ENCODE measurements at places on chromosomes 3 and 15.

GRCh38 chr15:54011656-54012055, 33.4 kb downstream of the UNC13C start:
- DNase-seq, result no peak

DNA sequence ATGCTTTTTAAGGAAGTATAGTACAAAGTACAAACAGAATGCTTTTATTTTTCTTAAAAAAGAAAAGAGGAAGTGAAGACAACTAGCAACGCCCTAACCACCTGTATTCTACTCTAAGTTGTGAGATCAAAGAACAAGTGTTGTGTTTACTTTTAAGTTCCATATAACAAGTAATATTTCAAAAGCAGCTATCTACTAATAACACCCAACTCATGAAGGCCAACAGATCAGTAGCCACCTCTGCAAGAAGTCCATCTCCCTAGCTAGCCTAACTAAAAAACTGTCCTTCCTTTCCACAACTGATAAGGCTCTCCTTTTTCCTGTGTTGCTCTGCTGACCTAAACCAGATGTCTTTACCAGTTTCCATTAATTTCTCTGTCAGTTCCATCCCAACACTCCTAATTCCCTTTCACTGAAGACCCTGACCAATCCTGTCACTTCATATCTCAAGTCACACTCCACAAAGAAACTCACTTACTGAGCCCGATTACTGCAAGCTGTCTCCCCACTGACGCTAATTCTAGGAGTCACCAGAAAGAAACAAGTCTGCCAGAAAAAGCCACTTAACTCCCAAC, 26.9 kb downstream of the PHC3 start:
- no peak for DNase-seq

GRCh38 chr15:85404176-85404917, 23.9 kb downstream of the AKAP13 start:
- DNase-seq, result no peak

DNA sequence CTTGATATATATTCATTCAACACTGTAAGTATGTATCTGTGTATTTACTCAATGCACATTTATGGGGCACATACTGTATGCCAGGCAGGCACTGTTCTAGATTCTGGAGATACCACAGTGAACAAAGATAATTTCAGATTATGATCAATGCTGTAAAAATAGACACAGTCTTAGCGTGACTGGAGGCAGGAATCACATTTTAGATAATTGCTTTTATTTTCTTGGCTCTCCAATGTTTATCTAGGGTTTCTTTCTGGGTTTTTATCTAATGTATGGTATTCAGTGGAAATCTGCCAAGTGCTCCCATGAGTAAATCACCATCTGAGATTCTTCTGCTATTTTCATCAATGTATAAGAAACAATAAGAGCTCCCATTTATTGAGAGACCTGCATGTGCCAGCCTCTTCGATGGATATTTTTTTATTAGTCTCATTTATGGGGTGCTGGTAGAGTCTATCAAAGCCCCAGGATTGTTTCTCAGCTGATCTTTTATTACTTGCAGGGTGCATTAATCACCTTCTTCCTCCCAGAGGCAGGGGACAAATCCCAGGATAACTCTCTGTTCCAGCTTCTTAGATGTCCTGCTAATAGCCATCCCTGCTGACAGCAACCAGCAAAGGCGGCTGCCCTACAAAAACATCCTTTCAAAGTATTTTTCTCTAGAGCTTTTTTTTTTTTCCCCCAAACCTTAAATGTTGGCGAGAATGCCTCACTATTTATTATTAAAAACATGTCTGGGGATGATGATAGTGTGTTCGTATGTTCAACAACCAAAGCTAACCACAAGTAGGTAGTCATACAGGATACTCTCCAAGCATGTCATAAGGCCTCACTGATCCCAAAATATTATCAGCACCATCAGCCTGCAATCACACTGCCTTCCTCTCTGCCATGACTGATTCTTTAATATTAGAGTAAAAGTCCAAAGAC, 331.0 kb upstream of the RASGRP1 start:
- DNase-seq, result no peak

DNA sequence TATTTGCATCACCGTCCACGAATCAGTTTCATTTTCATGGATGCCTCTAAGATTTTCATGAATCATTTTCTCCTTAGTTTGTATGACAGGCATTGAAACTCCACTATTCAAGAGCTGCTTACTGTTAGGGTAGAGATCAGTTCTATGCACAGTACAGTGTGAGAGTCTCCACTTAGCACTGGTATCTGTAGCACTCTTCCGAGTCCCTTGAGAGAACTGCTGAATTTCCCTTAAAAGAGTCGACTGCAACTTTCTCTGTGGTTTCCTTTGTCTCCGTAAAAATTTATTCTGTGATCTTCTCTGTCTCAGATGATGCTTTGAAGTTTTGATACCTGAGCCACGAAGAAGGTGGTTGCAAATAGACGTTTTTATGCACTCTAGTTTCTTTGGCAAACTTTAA, 14.8 kb downstream of the GTPBP8 start:
- no peak for DNase-seq

GRCh38 chr3:149701206-149701976, 43.6 kb upstream of the WWTR1 start:
- DNase-seq, result no peak

DNA sequence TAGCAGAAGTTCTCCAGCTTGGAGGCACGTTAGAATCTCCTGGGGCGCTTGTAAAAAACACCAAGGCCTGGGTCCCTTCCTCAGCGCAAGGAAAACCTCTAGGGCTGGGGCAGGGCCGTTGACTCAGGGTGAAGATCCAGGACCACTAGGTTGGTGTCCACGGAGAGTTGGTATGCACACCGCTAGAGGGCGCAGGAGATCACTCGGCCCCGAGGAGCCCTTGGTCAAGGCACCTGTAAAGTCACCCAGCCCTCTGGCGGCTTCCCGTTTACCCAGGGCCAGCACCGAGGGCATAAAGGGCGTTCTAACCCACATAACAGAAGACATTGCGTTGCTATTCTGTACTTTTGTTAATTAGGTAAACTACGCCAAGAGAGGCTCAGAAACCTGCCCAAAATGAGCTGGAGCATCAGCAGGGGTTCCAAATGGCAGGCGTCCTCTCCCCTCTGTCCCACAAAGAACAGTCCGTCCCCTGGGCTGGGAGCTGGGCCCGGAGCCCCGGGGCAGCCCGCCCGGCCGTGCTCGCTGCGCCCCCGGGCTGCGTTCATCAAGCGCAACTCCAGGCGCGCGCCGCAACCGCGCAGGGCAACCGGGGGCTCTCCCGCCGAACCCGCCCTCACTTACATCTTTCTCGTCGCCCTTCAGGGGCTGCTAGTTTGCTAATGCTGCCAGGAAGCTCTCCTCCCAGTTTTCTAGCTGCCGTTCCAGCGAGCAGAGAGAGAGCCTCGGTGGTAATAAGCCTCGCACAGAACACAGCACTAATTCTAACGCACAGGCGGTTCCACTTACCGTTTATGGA, 332.1 kb downstream of the ARRDC4 start:
- DNase-seq, result no peak

GRCh38 chr3:118165413-118165812, 869.2 kb downstream of the IGSF11 start:
- DNase-seq, result no peak

- no peak for DNase-seq
Observed at GRCh38 chr3:56294286-56294685, 174.0 kb downstream of the ERC2 start.

DNA sequence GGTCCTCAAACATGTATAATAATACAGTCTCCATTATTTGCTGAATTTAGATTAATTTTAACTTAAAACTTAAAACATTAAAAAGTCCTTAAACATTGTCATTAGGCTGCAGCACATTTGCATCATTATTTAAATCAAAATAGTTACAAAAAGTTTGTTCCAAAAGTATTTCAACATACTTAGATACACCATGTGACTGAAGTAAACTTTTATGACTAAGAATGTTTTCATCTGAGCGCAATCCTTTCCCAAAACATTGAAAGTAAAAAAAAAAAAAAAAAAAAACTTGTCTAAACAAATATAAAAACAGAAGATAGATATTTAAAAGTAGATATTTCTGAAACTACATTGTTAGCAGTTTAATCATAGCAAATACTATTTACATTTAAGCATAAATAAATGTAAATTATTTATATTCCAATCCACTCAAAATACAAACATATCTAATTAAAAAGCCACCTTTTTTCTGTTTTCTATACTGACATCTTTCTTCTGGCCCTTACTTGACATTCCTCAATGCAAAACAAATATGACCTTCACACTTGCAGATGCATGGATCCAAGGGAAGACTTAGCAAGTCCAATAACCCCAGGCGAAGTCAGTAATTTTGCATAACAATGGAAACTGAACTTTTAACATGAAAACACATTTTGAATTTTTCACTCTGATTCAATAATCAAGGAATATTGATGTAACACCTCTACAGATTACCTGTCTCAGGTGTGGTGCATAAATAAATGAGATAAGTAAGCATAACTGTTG, 10.3 kb downstream of the FAM227B start:
- DNase-seq, result no peak

- DNase-seq, result no peak
Observed at GRCh38 chr3:108448593-108448992, 61.8 kb downstream of the MYH15 start.

DNA sequence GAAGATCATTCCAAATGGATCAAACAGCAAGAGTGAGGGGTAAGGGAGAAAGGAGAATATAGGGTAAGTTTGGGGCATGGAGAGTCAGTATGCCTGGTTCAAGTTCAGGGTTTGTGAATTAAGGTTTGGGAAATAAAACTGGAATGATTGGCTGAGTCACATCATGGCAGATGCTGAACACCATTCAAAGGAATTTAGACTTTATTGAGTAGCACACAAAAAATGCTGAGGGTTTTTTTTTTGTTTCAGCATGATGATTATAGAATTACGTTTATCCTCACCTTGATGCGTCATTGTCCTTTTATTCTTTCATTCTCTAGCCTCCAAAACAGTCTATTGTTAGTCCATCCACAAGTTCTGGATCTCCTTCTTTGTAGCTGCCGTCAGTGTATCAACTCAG, 220.0 kb upstream of the UMPS start:
- DNase-seq, result no peak

- no peak for DNase-seq
Observed at GRCh38 chr3:185316740-185317412, 46.1 kb upstream of the MAP3K13 start.

DNA sequence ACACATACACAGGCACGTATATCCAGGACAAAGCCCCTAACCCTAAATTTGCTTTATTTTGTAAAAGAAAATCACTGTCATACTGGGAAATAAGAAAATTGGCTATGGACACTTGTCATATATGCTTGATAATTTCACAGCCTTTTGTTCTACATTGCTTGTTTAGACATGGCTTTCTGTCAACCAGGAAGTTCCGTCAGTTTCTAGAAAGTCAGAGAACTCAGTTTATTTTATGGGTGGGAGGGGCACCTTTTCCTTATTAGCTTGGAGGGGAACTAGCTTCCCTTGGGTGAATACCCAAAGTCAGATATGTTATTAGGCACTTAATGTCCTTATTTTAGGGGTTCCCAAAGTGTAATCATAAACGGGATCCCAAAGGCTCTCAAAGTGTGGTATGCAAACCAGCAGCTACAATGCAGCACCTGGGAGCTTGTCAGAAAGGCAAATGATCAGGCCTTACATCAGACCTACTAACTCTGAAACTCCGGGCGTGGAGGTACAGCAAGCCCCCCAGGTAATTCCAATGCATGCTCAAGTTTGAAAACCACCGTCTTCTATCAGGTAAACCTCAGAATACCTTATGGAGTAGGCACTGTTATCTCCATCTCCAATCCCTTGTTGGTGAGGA, 50.1 kb downstream of the CADPS start:
- DNase-seq, result no peak

- DNase-seq, result no peak
Observed at GRCh38 chr15:66461917-66462316, 35.6 kb downstream of the SNAPC5 start.

- DNase-seq, result no peak
Observed at GRCh38 chr3:129421988-129422745, 6.3 kb downstream of the EFCAB12 start.

GRCh38 chr3:119235151-119235550, 5.5 kb downstream of the B4GALT4 start:
- no peak for DNase-seq

DNA sequence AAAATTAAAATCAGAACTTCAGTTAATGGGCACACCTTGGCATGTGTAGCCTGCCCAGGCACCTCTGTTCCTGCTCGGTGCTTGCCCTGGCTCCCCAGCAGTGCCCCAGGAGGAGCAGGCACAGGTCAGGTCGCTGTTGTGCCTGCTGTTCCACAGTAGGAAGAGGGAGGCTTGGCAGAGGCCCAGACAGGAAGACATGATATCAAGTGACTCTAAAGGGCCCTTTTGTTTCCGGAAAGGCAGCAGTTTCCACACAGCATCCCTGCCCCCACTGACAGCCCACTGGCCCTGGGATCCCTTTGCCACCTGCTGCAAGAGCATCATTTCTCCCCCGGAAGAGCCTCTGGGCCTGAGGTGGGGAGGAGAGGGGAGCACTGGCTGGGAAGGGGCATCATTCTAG, 40.5 kb upstream of the HES1 start:
- DNase-seq, result no peak

DNA sequence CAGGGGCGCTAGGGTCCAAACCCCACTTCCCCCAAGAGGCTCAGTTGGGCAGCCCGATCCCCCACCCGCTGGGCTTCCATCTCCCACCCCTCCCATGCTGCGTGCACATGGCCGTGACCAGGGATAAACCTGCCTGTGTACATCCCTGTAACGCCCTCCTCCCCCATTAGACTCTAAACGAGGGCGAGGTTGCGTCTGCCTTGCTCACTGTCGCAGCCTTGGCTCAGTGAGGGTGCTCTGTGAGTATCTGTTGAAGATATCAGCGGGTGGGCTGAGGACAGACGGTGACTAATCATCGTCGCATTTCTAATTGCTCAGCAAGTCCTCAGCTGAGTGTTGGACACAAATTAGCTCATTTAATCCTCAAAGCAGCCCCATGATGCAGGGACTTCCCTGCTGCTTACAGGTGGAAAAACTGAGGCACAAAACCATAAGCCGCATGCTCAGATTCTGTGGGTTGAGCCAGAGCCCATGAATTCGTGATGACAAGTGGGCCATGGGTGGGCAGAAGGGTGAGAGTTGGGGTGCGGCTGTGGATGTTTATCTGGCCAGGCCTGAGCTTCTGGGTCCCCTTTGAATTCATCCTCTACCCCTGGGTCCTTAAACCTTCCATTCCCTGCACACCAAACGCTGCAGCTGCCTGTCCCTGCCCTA, 26.0 kb downstream of the FBLN2 start:
- no peak for DNase-seq

GRCh38 chr3:122886251-122886650, 91.4 kb downstream of the SLC49A4 start:
- DNase-seq, result no peak

DNA sequence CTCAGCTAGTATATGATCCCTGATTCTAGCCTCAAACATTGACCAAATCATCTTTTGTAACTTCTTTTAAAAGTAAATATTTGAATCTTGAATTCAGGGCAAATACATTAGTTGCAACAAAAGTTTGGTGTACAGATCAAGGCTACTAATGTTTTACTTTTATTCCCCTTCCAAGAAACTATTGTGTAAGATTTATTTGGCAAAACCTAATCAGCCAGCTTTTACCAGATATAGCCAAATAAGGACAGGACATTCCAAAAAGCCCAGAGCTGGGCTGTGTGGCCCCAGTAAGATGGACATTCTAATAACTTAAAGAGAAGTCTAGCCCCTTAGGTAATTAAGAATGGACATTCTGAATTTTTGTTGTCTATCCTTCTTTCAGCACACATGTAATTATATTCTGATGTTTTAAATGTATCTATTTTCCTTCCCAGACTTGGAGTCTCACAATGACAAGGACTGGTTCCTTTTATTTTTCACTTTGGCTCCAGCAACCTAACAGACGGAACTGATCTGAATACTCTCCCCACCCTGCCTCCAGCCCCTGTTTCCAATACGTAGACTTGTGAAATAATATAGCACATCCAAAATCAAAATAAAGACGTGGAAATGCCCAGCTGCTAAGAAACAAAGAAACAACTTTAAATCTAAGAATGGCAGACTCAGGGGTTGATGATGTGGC, 48.1 kb downstream of the STARD5 start:
- DNase-seq, result no peak

Data from gastrocnemius medialis (tissue), 4 donors.